T-helper 1 cell (primary cell): ENCODE measurements at places on chromosomes 5 and 9.

GRCh38 chr9:30075451-30076199, 2308.8 kb upstream of the ACO1 start:
- no peak for DNase-seq

- no peak for DNase-seq
Observed at GRCh38 chr5:135055396-135055795, 21.4 kb upstream of the PITX1 start.

DNA sequence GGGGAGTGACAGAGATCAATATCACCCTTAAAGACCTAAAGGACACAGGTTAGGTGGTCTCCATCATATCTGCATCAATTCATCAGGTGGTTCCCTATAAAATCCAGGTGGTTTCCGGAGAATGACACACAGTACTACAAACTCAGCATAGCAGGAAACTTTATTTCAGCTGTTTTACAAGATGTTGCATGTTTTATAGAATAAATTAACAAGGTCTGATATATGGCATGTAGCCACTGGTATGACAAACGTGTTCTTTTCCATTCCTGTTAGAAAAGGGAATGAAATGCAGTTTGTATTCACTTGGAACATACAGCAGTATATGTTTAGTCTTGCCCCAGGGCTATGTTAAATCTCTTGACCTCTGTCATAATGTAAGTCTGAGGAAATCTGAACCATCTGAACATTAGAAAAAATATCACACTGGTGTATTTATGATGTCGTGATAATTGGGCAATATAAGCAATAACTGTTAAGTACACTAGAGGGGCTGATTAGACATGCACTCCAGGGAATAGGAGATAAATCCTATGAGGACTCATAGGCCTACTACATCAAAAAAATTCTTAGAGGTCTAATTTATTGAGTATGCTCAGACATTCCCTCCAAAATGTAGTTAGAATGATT, 42.2 kb upstream of the TNFSF8 start:
- DNase-seq = no peak

- DNase-seq = no peak
Observed at GRCh38 chr5:31755676-31756230, 116.8 kb downstream of the PDZD2 start.

GRCh38 chr5:57221049-57221568, 47.2 kb downstream of the GPBP1 start:
- no peak for DNase-seq

GRCh38 chr5:21126236-21126635, 1138.2 kb upstream of the CDH18 start:
- no peak for DNase-seq

DNA sequence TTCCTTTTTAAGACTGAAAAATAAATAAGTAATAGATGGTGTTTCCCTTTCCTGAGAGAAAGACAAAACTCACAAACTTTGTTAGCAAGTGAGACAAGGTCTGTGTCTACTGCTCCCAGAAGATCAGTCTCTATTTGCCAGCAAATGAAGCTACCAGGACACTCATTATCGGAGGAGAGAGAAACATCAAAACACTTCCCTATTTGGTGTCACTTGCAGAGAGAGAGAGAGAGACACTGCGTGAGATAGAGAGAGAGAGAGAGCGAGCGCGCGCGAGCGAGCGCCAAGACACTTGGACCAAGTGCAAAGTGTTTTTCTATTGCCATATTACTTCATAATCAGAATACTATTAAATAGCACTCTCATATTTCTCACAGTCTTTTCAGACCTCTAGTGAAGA, 142.7 kb downstream of the KCNN2 start:
- DNase-seq = no peak

DNA sequence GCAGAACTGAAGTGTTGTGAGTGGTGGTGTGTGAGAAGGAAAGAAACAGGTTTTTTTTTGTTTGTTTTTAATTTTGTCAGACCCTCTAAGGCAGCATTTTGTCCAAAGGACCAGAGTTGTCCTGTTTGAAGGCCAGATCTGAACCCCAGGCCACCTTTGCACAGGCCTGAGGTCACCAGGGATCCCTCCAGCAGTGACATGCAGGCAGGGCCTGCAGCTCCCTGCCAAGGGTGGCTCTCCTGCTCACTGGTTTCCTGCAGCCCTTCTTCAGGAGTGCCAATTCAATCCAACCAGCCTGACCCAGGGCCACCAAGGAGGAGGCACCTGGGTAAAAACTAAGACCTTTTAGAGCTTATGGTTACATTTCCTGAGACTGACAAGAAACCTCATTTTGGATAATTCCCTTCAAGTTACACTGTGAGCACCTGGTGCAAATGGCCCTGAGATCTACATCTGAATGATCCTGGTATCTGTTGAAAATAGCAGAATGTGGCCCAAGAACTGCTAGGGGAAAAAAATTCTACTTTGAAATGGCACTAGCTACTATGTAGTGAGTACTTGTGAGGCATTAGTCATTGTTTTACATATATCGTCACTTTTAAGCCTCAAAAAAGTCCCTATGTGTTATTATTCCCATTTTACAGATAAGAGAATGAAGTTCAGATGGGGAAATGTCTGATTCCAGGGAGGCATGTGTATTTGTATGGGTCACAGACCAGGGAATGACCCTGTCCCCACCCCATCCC, 33.5 kb upstream of the SMU1 start:
- no peak for DNase-seq

DNA sequence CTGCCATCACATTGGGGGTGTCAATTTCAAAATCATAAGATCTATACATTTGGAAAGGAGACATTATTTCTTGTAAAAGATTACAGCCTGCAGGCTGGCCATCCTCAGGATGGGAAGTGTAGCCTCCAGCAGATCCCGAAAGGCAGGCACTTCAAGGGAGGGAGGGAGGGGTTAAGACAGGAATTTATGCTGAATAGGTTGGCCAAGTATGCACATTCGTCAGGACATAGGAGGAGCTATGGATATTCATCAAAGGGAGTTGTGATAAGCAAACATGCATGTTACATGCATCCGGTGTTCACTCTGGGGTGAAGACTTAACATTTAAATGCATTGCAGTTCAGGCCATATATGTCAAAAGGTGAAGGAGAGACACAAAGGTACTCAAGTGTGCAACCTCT, 119.4 kb downstream of the CEP120 start:
- DNase-seq = no peak

DNA sequence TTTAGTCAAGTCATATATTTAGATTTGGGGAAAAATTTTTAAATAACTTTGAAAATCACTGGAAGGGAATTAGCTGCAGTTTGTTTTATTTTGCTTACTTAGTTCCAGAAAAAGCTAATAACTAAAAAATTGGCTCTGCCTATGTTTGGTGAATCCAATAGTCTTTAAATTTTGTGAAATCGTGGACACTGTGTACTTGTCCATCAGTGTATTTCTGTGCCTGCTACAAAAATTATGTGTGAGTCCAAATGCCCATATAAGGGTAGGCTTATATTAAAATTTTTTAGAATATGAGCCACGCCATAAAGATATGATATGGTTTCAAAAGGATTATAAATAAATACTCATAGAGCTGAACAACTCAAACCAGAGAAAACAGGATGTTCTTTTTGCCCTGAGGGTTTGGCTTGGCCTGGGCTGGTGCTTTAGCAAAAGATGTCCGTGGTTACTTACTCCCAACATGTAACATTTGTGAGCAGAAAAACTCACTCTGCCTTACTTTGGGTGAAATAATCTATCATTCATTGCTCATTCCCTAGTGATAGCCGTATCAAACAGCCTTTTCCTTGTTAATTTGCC, 133.2 kb upstream of the PRLR start:
- DNase-seq = no peak

GRCh38 chr5:148140846-148141245, 27.5 kb upstream of the SPINK14 start:
- no peak for DNase-seq

DNA sequence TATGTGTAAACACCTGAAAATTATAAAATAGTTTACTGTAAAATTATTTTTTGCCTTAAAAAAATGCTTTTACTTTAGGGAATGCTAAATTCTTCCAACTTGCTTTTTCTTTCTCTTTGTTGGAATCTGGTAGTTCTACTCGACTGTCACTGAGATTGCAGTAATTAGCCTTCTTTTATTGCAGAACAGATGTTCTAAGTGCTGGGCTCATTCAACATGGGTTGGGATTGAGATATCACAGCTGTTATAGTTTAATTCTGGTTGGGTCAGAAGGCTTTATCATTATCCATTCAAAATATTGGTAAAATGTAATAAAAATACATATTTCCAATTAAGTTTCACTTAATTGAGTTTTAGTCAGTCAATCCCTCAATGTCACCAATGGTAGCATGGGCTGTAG, 686.7 kb downstream of the CDH18 start:
- DNase-seq = no peak

GRCh38 chr9:113482341-113482740, 18.8 kb downstream of the RGS3 start:
- no peak for DNase-seq

DNA sequence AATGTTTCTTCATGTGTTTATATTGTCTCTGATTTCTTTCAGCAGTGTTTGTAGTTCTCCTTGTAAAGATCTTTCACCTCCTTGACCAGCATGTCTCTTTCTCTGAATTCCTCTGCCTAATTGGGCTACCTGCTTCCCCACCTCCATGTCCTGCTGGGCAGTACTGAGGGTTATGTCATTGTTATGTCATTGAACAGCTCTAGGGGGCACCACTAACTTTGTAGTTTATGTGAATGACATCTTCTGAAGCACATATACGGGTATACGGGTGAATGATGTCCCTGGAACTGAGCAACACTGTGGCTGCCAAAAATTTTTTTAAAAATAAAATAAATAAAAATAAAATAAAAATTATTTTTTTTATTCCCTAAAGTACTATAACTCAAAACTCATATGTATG, 16.9 kb upstream of the SNCAIP start:
- DNase-seq = no peak

- DNase-seq = no peak
Observed at GRCh38 chr9:14275331-14275730, 38.6 kb downstream of the NFIB start.

- DNase-seq = no peak
Observed at GRCh38 chr9:133659516-133659915, 23.4 kb downstream of the DBH start.

DNA sequence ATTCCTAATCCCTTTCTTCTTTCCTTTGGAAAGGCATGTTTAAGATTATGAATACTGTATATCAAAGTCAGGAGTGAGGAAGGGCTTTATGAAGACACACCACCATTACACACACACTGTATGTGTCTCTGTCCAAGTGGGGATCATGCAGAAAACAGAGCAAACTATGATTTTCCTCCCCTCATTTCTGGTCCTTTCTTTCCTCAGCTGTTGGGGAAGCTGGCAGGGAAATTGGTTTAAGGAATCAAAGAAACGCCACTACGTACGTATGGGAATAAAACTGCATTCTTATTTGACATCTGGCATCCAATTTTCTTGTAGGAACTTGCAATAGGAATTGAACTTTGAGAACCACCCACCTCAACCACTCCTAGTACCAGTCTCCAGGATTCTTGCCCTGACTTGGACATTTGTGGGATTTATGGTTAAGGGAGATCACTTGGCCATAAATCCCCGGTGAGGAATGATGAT, 125.8 kb downstream of the PDE4D start:
- no peak for DNase-seq

DNA sequence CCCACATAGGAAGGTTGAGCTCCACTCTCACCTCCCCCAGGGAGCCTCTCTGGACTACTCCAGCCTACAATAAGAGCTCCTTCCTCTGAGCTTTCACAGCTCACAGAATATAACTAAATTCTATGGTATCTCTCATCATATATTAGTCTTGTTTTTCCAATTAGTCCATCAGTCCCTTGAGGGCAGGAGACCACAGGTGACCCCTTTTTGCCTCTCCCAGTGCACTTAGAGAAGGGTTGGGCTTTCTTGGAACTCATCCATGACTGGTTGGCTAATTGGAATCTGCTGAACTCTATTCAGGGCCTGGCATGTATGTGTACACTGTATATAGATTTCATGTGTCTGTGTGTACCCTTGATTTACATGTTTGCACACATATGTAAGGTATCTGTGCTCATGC, 50.4 kb upstream of the ARAP3 start:
- DNase-seq = no peak

DNA sequence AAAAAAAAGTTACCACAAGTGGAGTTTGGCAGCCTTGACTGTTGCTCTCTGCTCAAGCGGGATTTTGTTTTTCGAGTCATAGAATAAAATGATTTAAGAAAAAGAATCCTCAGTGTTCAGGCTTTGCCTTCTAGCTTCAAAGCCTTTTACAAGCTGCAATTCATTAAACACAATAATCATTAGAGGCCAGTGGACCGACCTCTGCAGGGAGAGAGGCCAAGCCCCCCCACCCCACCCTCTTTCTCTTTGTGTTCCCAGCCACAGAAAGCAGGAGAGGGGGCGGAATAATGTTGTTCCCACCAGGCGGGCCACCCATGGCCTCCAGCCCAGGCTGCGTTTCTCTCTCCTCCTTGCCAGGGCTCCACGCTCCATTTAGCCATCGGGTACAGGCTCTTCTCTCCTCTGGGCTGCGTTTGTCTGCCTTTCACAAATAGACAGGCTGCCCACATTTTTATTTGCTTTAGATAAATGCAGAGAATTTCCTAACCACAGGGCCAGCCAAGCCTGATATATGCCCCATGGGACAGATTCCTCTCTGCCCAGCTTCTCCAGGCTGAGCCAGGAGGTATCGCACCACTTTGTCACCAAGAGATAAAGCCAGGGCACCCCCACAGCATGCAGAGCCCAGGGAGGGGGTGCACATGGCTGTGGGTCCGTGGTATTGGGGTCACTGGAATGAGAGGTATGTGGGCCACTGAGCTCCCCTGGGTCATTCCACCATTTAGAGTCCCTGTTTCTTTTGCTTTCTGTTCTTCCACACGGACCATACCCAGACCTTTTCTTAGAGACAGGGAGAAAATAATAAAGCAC, 318.8 kb downstream of the PIK3R1 start:
- DNase-seq = no peak

- DNase-seq = no peak
Observed at GRCh38 chr5:158375531-158375930, 516.6 kb upstream of the CLINT1 start.

- DNase-seq = no peak
Observed at GRCh38 chr5:96933764-96934707, 1.8 kb upstream of the LNPEP start.

- DNase-seq = no peak
Observed at GRCh38 chr9:115415450-115415849, 297.5 kb upstream of the TNC start.

GRCh38 chr5:133952729-133953567, 15.5 kb downstream of the C5orf15 start:
- no peak for DNase-seq

- DNase-seq = no peak
Observed at GRCh38 chr9:9605681-9606080, 1007.1 kb downstream of the PTPRD start.

- DNase-seq = no peak
Observed at GRCh38 chr9:100671898-100672297, 94.0 kb downstream of the CAVIN4 start.

GRCh38 chr5:38695021-38695958, 138.8 kb upstream of the LIFR start:
- no peak for DNase-seq

DNA sequence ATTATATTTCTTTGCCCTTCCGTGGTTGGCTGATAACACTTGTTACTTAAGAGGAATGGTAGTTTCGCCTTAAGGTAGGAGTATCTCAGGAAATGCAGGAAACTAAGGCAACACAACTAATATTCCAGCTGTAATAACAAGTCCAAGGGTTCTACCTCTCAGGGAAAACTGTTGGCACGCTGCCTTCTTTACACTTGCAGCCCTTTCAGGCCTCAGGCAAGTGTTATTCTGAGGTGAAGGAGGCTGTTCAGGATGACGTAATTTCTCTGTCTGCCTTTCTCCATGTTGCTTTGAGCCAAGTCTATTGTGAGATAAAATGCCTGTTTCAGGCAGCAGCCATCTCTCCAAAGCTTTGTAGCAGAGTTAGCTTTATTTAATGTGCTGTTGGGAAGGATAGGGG, 38.0 kb downstream of the VCAN start:
- no peak for DNase-seq

- DNase-seq = no peak
Observed at GRCh38 chr9:6819529-6819928, 61.8 kb downstream of the KDM4C start.
